Left renal cortex interstitium (tissue), 4 donors: ENCODE measurements at places on chromosomes 3 and 15. TPM values are rescaled to one million over a fixed set of nuclear protein-coding genes. Genes with fewer than 3 reads are reported as not detected.

DNA sequence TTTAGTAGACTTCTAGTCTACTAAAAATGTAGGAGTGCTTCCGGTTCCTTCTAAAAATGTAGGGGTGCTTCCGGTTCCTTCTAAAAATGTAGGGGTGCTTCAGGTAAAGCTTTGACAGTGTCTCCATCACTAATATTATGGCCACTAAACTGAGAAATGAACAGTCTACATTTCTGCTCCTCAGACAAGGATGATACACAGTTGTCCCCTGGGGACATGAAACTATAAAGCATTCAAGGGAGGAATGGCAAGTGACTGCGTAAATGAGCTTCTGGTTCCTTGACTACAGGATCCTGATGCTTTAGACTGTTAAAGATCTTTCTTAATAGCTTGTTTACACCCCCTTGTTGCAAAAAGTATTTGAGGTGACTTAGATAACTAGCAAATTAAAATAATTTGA, 53.9 kb upstream of the SLC9A9 start:
- no peak for DNase-seq

DNA sequence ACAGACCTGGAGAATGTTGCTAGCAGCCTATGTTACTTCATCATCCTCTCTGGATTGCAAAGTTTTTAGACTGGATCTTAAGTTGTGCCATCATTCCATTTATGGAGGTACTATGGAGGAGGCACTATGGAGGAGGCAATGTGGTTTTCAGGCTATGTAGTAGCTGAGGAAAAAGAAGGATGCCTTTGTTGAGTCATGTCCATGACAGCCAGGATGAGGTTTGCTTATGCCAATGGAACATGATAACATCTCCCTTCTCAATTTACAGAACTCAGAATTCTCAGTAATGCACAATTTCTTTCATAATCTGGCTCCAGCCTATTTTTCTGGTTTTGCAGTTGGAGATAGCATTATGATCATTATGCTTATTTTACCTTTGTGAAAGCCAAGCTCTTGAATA, 65.9 kb upstream of the TMEM108 start:
- no peak for DNase-seq

DNA sequence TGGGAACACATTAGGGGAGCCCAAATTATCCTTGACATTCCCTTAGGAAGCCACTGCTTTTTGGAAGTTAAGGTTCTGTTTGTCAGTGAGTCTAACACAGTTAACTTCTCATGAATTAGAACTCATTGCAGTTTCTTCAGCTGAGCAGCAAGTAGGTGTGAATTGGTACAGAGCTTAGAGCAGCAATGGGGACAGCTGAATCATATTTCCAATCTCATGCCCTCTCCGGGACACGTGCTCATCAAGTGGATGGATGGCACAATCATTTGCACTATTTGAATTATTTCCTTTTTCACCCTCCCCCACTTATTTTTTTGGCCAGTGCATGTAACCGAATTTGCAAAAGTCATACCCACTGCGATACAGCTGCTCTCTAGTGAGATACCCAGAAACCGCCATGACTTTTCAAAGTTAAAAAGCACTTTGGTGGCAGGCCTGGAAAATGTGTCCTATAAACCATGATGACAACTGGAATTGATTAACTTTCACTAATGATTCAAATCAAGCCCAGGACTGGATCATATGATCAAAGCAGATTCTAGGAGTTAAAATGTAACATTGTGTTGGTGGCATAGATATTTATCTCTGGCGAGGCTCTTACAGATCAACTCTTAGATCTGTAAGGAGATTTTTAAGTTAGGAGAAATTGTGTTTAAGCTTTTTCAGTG, 76.4 kb downstream of the EBLN2 start:
- no peak for DNase-seq

DNA sequence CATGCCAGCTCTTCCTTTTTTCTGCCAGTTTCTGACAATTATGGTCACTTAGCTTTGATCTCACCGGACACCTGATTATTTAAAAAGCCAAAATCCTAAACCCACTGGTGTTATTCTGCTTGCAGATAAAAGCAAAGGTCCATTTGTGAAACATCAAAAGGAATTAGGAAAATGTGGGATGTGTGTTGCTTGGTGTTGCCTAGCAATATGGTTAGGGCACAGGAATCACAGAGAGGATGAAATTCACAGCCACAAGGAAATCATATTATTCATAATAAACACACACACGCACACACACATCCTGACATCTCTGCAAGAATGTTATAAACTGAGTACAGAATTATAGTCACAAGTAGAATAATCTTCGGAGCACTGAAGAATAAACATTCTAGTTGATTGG, 89.3 kb upstream of the BHLHE40 start:
- no peak for DNase-seq

DNA sequence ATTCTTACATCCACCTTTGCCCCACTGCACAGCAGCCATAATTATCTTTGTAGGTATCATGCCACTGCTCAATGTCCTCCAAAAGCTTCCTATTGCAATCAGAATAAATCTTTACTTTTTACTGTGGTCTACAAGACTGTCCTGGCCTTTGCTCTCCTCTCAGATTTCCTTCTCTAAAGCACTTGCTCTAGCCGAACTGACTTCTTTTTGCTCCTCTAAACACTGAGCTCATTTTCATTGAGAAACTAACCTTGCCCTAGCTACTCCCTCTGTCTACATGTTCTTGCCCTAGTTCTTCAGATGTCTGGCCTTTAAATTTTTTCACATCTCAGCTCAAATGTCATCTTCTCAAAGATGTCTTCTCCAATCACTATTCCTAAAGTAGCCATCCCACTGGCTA, 342.8 kb downstream of the TBC1D5 start:
- no peak for DNase-seq

- no peak for DNase-seq
Measured at GRCh38 chr15:39161096-39161495, 419.8 kb upstream of the THBS1 start.

DNA sequence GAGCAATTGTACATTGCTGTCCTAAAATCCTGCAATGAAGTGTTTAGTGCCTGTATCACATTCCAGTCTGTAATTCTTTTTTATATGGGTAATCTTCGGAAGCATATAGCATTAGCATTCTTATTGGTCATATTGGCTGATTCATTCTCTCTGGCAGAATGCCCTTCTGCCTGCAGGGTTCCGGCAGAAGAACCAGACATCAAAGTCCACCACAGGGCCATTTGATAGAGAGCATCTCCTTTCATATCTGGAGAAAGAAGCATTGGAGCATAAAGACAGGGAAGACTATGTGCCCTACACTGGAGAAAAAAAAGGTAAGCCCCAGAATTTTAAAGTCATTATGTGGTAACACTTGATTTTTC, 39.6 kb downstream of the TMOD3 start:
- DNase-seq = no peak

- DNase-seq = no peak
Measured at GRCh38 chr15:78234515-78235040, at the start of gene ACSBG1. Gene ACSBG1 (minus strand): TSS chr15:78234565. CDS start chr15:78234501, 64 bp downstream.

GRCh38 chr3:52756141-52756540, 14.6 kb downstream of the NEK4 start:
- DNase-seq = no peak

GRCh38 chr15:79675982-79676381, 220.8 kb downstream of the MTHFS start:
- no peak for DNase-seq

DNA sequence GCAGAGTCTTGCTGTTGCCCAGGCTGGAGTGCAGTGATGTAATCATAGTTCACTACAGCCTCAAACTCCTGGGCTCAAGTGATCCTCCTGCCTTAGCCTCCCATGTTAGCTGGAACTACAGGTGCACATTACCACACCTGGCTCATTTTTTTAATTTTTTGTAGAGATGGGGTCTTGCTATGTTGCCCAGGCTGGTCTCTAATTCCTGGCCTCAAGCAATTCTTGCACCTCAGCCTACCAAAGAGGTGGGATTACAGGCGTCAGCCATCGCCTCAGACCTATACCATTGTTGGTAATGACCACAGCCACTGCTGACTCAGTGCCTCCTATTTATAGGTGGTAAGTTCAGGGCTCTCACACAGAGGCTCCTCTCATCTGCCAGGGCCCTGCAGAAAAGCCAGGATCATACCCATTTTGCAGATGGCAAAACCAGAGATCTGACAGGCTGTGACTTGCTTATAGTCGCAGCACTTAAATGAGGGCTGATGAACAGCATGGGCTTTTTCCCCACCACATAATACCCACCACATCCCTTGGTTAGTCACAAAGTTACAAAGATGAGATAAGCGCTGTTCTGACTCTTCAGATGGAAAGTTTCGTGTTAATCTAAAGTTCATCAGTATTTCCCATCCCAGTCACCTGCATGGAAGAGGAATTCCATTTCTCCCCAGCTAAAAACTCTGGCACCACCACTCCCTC, 21.8 kb upstream of the SPATA12 start:
- no peak for DNase-seq

Gene RPSA
- polyA plus RNA-seq = 1,713 TPM

Gene SPATA12
- polyA plus RNA-seq = not detected

Gene DET1
- polyA plus RNA-seq = 16.5 TPM

Gene TLR9
- polyA plus RNA-seq = 0.17 TPM

Gene RAD51
- 14.0 TPM for polyA plus RNA-seq
